Trophoblast cell (in vitro differentiated cells and primary cell): ENCODE measurements at places on chromosomes 3 and 15.

DNA sequence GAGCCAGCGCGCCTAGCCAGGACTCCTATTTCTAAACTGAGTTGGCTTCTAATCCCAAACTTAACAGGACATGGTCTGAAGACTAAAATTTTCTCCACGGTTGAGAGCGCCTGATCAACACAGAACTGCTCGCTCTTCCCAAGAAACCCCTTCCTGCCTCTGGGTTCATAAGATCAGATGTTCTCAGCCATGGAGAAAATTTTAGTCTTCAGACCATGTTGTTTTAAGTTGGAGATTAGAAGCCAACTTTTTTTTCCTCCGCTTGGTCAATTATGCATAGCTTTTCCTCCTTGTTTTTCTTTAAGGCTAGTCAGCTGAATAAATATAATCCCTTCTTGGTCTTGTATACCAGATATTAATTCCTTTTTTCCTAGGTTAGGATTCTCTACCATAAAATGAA lies 356.6 kb upstream of the ADAMTS9 start:
- no peak for DNase-seq

- no peak for DNase-seq
Observed at GRCh38 chr3:16841904-16842271, 42.9 kb upstream of the PLCL2 start.

DNA sequence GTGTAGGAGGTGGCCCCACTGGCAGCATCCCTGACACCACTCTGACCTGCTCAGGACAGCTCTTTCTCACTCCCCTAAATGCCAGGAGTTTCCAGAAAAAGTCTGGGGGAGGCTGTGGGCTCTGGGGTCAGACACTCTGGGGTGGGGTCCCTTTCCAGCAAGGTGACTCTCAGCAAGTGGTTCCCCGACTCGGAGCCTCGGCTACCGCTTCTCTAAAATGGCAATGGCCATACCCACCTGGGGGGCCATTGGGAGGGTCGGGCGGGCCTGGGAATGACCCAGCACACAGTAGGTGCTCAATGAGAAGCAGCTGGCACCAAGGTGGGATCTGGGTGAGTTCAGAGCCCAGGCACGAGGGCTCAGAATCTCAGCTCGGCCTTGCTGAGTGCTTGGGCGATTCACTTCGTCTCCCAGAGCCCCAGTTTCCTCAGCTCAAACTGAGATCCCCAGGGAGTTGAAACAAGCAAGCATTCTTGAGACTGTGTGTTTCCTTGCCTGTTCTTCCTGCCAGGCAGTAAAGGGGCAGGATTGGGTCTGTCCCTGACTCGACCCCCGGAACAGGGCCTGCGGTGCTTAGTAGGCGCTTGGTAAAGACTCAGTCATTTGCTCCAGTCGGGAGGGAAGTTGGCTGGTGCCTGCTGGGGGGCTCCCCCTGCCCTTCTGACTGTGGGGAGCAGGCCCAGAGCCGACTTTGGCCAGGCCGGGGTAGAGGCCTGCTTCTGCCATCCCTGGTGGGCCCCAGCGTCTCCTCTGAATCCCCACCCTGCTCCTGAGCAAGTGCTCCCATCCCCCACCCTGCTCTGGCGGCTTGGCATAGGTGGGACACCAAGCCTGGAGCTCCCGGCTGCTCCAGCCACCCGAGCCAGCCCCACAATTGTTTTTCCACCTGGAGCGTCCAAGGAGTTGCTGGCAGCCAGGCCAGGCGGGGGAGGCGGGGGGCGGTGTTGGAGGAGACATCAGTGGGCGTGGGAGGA lies 32.9 kb upstream of the FBLN2 start:
- DNase-seq, result no peak

DNA sequence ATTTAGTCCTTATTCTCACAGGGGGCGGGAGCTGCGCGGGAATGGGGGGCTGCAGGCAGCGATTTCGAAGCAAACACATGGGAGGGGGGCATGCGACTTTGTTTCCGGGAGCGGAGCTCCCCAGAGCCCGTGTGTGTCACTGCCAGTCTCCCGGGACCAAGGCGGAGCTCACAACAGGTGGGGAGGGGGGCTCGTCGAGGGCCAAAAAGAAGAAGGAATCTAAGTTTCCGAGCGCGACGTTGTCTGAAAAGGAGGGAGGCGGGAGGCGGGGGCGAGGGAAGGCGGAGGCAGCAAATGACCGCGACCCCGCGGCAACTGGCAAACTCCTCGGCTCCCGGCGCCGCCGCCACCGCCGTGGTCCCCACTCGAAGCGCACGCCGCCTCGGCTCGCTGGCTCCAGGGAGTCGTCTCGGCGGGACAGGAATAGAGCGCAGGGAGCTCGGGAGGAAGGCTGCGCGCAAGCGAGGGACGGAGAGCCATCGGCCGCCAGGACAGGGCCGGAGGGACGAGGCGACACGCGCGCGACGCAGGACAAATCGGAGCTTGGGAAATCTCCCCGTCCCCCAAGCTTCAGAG lies 1.4 kb downstream of the FOXP1 start:
- DNase-seq, result peak; percentile 67

- peak; percentile 82 for DNase-seq
Observed at GRCh38 chr15:39403640-39404117, 177.2 kb upstream of the THBS1 start.

DNA sequence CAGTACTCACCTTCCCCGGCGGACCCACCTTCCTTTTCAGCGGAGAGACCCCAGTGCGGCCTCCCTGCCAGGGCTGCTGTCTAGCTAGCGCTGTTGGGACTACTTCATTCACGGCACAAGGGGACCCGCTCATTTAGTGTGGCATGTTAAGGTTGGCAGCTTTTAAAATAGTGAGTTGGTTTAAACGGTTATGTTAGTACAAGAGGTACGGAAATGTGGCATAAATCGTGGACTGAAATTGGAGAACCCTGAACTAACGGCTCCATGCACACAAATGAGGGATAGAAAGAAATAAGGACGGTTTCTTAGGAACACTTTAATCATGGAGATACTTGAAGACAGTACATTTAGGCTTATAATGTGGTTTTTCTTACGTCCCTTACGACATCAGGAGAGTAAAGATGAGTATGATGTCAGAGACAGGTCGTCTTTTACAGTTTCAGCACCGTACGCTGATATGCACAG lies 752 bp downstream of the CEP63 start:
- no peak for DNase-seq

DNA sequence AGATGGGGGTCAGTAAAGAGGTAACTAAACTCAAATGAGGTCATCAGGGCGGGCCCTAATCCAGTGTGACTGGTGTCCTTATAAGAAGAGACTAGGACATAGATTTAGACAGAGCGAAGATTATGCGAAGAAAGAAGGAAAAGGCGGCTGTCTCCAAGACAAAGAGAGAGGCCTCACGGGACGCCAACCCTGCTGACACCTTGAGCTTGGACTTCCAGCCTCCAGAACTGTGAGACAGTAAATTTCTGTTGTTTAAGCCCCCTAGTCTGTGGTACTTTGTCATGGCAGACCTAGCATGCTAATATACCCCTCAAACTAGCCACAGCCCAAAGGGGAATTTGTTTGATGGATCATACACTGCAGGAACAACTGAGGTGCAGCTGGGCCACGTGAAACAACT lies 183.0 kb downstream of the ABHD5 start:
- no peak for DNase-seq

DNA sequence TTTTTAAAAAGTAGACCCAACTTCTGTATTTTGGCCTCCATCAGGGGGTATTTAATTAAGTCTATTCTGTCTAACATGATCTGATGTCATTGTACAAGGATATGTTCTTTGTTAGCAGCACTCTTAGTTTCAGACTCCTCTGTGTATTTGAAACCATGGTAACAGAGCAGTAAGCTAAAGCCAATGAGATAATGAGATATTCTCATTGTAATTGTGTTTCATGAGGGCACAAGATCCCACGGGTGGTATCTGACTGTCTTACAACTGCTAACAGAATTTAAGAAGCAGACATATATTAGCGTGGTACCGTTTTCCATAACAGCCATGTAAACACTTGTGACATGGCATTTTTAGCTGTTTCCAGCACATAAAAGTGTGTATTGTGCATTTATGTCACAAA lies 251.2 kb upstream of the VEPH1 start:
- no peak for DNase-seq

DNA sequence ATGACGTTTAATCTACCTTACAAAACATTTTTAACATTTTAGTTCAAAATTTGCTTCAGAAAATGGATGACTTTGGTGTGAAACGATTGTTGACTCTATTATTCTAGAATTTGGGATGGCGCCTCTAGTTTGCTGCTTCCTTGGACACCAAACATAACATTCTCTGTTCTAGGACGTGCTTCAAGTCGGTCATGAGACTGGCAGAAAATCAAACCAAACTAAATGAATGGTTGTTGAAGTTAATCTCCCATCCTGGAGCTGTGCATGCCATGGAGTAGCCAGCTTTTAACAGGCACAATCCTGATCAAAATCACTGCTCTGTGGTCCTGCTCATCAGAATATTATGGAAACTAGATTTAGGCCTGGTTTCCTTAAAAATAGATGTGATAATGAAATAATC lies 9.6 kb upstream of the LRRFIP2 start:
- no peak for DNase-seq

- DNase-seq, result peak; percentile 42
Observed at GRCh38 chr3:38397320-38397719, 50.7 kb downstream of the XYLB start.

DNA sequence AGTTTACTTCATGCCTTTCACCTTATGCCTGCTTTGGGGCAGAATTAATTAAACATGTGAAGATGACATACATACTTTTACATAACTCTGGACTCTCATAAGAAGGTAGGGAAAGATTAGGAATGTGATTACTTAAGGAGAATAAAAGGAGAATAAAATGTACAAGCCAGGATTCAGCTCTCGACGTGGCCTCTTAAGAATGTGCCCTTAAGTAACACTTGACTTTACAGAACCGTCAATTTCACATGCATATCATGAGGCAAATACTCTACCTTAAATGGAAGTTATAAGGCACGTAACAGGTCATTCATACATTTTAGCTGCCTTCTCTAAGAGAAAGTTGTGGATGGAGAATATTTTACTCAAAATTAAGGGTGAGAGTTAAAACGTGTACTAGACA lies 263.7 kb upstream of the LMCD1 start:
- DNase-seq, result peak; percentile 56

- DNase-seq, result no peak
Observed at GRCh38 chr3:107430996-107431245, 53.7 kb downstream of the CCDC54 start.

DNA sequence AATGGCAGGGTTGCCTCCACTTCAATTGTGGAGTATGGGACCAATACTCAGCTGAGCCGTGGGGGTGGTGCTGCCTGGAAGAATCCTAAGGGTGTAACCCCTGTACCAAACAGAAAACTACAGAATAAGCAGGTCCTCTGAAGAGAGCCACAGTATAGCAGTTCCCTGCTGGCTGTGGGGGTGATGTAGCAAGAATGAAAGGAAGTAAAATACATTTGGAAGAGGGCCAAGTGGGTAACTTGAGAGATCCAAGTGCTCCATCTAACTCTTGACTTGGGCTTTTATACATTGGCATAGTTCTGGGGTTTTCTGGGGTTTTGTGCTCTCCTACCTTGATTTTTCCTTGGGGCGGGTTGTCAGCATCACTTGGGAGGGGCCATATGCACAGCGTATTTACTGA lies 341.4 kb downstream of the OTOL1 start:
- DNase-seq, result no peak

- peak; percentile 87 for DNase-seq
Observed at GRCh38 chr15:37100109-37100965, at the start of gene MEIS2. MEIS2 (minus strand) TSS chr15:37100549; CDS start chr15:37099466, 1,083 bp downstream.

DNA sequence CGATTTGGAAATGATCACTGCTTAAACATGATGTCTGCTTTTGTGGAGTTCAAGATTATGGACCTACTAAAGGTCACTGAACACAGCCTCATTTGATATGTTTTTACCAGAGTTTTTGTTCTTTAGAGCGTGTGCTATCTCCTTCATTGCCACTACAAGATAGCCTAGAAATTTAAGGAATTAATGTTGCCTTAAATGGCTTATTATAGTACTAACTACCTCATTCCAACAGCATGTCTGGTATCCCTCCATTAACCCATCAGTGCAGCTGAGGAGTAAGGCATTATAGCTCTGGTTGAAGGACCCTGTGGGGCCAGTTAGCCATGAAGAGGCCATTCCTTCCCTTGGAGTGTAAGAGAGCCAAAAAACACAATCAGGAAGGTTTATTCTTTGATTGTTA lies 2.3 kb upstream of the FAM43A start:
- DNase-seq, result no peak

GRCh38 chr15:35929740-35930444 lies 383.9 kb upstream of the DPH6 start:
- DNase-seq, result no peak

DNA sequence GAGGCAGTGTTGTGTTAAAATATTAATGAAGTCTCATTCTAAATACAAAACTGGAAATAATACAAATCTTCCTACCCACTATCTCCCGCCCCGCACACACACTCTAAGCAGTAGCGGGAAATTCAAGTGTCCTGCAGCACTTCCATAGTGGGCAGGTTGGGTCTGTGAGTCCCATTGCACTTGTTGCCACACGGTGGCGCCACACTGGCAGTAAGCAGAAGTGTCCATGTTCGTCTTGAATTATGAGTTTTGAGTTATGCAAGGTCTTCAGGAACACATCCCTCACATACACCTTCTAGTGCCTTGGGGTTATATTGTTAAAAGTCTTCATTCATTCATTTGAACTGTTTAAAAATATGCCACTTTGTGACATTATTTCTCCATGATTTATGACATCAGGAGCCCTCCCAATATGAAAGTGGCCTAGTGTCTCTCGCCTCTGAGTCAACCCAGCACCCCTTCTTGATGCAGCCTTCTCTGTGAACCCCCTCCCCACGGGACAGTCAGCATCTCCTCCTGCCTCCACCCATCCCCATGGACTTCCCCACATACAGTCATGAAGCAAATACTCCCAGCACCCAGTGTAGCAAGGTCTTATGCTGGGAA lies 17.6 kb upstream of the CCDC174 start:
- DNase-seq, result peak; percentile 62

GRCh38 chr15:96328877-96329195 lies 1.7 kb upstream of the NR2F2 start:
- no peak for DNase-seq

- no peak for DNase-seq
Observed at GRCh38 chr15:74129586-74130154, 716 bp upstream of the ISLR2 start.

- no peak for DNase-seq
Observed at GRCh38 chr15:67931861-67932260, 92.0 kb upstream of the RNU6-1 start.

DNA sequence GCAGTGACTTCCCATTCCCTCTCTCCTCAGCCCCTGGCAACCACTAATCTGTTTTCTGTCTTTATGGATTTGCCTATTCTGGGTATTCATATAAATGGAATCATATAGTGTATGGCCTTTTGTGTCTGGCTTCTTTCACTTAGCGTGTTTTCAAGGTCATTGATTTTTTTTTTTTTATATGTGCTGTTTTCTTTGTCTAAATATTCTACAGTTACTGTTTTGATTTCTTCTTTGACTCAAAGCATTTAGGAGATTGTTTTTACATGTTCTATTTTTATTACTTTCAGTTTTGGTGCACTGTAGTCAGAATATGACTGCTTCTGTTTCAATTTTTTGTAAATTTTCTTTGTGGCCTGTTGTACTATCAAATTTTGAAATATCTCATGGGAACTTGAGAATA lies 71.9 kb upstream of the RNU6-1 start:
- no peak for DNase-seq
